ENCODE measurements at places on chromosomes 11 and 22. TPM values are rescaled to one million over a fixed set of nuclear protein-coding genes. Genes with fewer than 3 reads are reported as not detected.

The RFPL1 gene
- not detected for total RNA-seq

The SCUBE2 gene
- total RNA-seq: not detected

The GAL gene
- not detected for total RNA-seq

The BAIAP2L2 gene
- 0.86 TPM for total RNA-seq

The MRGPRF gene
- total RNA-seq: not detected

The DNAJB7 gene
- total RNA-seq: not detected

The RAPSN gene
- 3.1 TPM for total RNA-seq

All from T-helper 17 cell (primary cell).